ENCODE measurements at places on chromosomes 2 and 18.

GRCh38 chr2:227234429-227234828 lies 70.0 kb downstream of the COL4A3 start:
- no peak for DNase-seq

- DNase-seq, result no peak
Measured at GRCh38 chr18:22547807-22548561, 130.3 kb upstream of the CTAGE1 start.

DNA sequence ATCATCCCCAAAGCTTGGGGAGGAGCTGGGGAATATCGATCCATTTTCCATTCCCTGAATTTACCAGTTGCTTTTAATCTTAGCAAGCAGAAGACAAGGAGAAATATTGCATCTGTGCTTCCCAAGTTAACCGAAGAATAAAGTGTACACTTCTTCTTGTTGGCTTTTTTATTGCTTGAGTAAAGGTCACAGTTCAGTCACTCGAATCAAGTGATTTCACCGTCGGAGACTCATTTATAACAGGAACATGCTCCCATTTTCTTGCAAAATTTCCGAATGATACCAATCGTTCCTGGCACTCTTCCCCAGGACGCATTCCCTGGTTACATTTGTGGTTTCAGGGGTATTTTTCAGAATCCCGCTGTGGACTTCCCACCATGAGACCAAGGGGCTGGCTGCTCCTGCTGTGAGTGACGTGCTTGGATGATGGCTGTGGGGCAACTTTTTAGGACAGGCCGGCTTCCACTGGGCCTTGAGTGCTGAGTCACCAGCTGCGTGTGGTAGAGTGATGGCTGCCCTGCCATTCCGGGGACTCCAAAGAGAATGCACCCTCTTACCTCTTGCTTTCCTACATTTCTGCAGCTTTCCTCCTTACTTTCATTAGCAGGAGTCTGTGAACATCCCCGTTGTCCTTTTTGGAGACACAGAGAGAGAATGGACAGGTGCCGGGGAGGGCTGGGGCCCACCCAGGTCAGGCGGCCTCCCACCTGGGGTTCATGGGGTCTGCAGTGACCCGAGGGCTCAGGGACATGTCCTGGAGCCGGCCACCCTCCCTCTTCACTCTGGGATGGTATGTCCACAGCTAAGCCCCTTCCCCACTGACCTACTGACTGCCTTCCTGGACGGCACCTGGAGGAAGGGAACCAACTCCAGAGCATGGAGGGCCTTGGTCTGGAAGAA lies 60.7 kb upstream of the HDAC4 start:
- no peak for DNase-seq

DNA sequence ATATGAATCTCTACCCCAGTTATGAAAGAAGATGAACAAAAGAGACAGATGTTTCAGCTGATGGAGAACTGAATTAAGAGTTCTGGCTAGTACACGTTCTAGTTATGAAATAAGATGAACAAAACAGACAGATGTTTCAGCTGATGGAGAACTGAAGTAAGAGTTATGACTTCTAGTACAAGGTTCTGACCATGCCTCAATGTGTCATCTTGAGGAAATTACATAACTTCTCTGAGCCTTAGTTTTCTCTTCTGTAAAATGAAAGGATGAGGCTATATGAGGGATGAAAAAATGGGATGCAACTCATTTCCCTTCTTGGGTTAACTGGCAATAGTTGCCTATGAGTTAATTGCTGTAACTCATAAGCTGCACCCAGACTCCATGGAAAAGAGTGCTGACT lies 92.9 kb upstream of the WDR75 start:
- DNase-seq, result no peak

DNA sequence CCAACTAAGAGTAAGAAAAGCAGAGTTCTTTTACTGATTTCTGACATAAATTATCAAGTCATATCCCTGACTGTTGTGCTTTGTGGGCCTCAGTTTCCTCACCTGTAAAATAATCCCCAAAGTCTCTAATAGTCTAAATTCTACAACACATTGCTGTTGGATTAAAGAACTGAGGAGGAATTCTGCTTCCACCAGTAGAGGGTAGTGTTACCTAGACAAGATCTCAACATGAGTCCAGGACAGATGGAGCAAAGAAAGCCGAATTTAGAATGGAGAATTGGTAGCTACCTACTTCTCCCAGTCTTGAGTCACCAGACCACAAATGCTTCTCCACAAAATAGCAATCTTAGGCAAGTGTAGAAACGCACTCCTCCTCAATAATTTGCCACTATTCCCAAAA lies 462.5 kb upstream of the FSHR start:
- peak; percentile 63 for DNase-seq

DNA sequence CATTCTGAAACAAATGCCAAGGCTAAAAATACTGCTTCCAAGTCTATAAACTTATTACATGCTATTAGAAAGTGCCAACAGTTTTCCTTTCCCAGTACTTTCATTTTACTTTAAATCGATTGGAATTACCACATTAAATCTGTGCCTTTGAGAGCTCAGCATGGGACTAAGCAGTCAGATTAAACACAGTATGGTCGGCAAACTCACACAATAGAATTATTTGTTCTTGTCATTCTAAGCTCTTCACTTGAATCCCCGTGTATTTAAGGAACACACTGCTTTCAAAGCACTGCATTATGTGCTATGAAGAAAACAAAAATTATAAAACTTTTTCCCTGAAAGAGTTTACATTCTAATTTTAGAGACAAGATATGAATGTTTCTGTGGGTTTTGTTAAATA lies 444.4 kb upstream of the SLC39A10 start:
- DNase-seq, result no peak

DNA sequence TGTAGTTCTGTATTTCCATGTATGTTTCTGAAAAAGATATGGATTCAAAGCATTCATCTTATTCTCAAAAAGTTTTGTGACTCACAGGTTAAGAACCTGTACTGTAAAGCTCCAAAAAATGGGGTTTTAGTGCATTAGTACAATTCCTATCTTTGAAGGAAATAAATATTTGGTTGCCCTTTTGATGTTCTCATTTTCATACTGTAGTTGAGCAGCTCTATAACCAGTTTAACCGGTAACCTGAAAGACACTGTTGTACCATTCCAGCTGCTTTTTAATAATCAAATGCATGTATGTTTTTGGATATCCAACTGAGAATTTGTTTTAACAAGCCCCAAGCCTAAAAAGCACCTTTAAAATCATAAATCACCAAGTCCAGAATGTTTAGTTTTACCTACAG lies 9.6 kb upstream of the OSGEPL1 start:
- DNase-seq, result no peak

DNA sequence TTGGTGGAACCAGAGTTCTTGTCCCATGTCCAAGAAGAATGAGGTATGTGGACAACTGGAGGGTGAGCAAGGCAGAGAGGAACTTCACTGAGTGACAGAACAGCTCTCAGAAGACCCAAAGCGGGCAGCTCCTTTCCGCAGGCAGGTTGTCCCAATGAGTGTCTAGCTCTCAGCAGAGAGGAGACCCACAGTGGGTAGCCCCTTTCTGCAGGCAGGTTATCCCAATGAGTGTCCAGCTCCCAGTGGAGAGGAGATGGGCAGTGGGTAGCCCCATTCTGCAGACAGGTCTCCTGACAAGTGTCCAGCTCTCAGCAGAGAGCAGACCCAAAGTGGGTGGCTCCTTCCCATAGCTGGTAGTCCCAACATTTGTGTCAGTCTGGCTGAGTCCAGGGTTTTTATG lies 69.6 kb downstream of the SRBD1 start:
- no peak for DNase-seq

GRCh38 chr2:76569819-76570218 lies 859.1 kb upstream of the GCFC2 start:
- no peak for DNase-seq

GRCh38 chr2:23584054-23584745 lies 199.2 kb downstream of the KLHL29 start:
- peak; percentile 85 for DNase-seq

GRCh38 chr2:234243871-234244565 lies 193.5 kb downstream of the SPP2 start:
- peak; percentile 46 for DNase-seq

- no peak for DNase-seq
Measured at GRCh38 chr18:28729321-28729720, 552.4 kb upstream of the CDH2 start.

DNA sequence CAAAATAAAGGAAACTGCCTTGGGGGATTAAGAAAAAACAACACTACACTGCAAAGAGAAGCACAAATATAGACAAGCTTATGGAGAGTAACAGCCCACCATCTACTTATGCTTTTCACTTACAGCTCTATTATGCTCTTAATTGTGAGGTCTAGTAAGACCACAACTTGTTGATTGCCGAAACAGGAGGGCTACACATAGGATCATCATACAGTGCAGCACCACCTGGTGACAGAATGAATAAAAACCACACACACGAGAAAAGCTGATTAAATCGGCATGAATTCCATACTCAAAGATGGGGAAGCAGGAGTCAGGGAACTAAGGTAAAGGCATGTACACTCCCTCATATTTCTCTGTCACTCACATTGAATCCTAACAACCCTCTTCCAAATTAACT lies 259.2 kb downstream of the IKZF2 start:
- no peak for DNase-seq

DNA sequence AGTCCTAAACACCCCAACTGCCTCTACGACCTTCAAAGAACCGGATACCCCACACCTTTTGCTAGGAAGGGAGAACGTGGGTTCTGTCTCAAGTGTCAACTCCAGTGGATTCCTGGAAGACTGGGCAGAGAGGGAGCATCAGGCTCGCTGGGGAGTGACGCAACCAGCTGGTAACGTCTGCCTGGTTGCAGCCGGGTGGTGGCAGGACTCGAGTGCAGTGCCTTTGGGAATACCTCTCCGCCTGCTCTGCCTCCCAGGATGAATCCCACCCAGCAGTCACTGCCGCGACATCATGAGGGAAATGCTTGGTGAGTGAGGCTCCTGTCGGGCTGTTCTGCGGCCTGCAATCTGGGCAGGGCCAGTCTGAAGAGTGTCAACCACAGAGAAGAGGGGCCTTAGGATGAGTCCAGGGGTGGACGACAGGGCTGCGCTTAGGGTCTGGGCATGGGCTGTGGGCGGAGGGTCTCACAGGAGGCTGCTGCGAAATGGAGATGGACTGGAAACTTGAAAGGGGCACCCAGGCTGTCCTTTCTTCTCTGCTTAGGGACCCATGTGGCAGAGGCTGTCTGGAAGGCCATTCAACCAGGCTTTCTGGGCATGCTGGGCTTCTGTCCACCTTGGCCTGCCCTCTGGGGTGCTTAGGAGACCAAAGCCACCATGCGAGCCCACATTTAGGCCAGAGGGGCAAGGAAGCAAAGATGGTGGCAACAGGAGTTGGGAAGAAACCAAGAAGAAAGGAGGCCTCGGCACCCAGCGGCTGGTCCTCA lies 12.9 kb downstream of the GPR17 start:
- DNase-seq, result no peak

- DNase-seq, result no peak
Measured at GRCh38 chr2:109059474-109060165, 69.4 kb upstream of the SH3RF3 start.

GRCh38 chr2:171703574-171704347 lies 16.5 kb downstream of the DYNC1I2 start:
- peak; percentile 56 for DNase-seq

Measured in NCI-H510A treated with DMSO at 0.1 percent for 48 hours (cell line).